Stimulated activated CD8-positive, alpha-beta memory T cell treated with anti-CD3 and anti-CD28 coated beads, Interleukin-15, amount 100 ng/mL, for 48 hours (primary cell): ENCODE measurements at places on chromosomes 4 and X.

- no peak for DNase-seq
These were observed 291.1 kb upstream of the NOCT start for GRCh38 chr4:138724530-138724929.

DNA sequence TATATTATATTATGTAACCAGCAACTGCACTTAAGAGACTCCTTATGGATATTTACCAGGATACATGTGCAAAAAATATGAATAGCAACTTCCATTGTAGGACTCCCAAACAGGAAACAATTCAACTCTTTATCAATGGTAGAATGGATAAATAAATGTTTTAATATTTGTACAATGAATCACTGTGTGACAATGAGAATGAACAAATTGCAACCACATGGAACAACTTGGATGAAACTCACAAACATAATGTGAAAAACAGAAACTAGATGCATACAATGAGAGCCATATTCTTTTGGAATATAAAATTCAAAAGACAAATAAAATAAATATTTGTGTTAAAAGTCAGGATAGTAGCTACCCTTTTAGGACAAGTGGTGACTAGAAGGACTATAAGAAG, 1015.7 kb downstream of the TECRL start:
- no peak for DNase-seq

- no peak for DNase-seq
These were observed 25.7 kb upstream of the PPARGC1A start for GRCh38 chr4:23915459-23916132.

DNA sequence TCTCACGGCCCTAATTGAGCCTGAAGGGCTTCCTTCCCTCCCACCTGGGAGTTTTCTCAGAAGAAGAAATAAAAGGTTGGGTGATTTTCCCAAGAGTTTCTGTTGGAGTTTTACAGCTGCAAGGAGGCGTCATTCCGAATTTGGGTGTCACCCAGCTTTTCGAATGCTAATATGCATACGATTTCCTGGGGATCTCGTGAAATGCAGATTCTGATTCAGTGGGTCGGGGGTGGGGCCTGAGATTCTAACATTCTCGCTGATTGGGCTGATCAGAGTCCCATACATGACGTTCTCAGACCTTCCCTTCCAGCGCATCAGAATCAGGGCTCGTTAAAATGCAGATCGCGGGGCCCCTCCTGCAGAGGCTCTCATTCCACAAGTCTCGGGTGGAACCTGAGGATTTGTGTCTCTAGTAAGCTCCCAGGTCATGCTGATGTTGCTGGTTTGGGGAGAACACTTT, 125.8 kb upstream of the STX18 start:
- no peak for DNase-seq

- no peak for DNase-seq
These were observed 589.5 kb downstream of the BCOR start for GRCh38 chrX:39508300-39508692.
